ENCODE measurements at places on chromosomes 13 and 19. TPM values are rescaled to one million over a fixed set of nuclear protein-coding genes. Genes with fewer than 3 reads are reported as not detected.

Gene DCT
- total RNA-seq: not detected

Gene NFILZ
- not detected for total RNA-seq

Gene ARHGAP45
- 0.83 TPM for total RNA-seq

Gene BRSK1
- total RNA-seq: 1.9 TPM

Gene LILRA1
- not detected for total RNA-seq

DNA sequence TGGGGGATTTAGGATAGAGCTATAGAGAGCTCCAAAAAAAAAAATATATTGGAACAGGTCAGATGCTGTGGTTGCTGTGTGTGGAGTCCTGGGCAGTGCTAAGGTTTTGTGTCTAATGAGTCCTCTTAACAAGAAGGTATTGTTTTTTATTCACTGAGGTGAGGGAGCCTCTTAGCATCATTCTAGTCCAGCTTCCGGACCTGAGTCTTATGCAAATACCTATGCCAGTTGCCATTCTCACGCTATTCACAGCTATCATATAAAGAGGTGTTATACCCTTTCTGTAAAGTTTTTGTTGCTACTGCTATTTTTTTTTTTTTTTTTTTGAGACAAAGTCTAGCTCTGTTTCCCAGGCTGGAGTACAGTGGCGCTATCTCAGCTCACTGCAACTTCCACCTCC, 1.4 kb downstream of the NLRP2 start:
- DNase-seq: no peak
- H3K27me3 ChIP-seq: no peaks in the 10 kb centered on the region
- no peaks in the 10 kb centered on the region for H3K36me3 ChIP-seq
- no peak overlapping the region for H3K27ac ChIP-seq
- H3K4me1 ChIP-seq: no peaks in the 10 kb centered on the region
- H3K4me3 ChIP-seq: no peak overlapping the region

DNA sequence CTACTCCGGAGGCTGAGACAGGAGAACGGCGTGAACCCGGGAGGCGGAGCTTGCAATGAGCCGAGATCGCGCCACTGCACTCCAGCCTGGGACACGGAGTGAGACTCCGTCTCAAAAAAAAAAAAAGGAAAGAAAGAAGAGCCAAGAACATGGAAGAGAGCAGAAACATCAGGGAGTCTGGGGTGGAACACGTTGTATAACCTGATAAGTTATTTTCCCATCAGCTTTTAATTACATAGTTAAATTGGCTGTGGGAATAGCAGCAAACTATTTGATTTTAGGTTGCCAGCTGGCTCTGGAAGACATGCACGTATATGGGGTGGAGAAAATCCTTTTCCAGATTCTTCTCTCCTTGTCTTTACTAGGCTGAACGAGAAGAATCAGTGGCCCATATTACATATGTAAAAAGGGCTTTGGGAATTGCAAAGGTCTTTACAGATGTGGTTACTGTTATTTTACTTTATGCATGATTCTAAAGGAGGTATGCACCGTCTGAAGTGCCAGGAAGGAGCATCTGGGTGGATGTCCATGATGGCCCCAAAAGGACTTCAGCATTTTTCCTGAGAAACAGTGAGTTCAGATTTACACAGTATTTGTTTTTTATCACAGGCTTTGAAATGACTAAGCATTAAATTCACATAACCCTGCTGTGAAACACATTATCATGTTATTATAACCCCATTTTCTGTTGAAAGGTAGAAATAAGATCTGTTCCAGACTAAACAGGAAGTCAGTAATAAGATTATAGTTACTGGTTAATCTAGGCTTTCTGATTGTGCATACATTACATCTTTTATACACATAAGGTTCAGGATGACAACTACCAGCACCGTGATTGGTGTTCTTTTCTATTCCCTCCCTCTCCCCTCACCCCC, 4.6 kb upstream of the NAA16 start:
- H3K4me1 ChIP-seq: 0 out of 2 replicates have a peak, but pooled peaks cover 4% of the 10 kb centered on the region
- DNase-seq: peak; percentile 34
- H3K4me3 ChIP-seq: no peak overlapping the region
- no peaks in the 10 kb centered on the region for H3K27me3 ChIP-seq
- H3K36me3 ChIP-seq: no peaks in the 10 kb centered on the region

DNA sequence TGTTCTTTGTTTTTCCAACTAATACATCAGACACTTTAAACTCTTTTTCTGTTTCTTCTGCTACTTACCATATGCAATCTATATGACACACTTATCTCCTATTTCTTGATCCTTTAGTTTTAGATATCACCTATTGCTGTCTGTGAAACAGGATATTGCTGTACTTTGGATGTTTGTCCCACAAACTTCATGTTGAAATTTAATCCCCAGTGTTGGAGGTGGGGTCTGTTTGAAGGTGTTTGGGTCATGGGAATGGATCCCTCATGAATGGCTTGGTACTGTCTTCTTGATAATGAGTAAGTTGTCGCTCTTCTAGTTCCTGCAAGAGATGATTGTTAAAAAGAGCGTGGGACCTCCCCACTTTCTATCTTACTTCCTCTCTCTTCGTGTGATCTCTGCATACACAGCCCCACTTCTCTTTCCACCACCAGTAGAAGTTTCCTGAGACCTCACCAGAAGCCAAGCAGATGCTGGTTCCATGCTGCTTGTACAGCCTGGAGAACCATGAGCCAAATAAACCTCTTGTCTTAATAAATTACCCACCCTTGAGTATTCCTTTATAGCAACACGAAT, 244.2 kb downstream of the NHLRC3 start:
- no peaks in the 10 kb centered on the region for H3K36me3 ChIP-seq
- no peak overlapping the region for H3K4me3 ChIP-seq
- H3K27me3 ChIP-seq: no peaks in the 10 kb centered on the region
- H3K4me1 ChIP-seq: no peaks in the 10 kb centered on the region
- no peak for DNase-seq

DNA sequence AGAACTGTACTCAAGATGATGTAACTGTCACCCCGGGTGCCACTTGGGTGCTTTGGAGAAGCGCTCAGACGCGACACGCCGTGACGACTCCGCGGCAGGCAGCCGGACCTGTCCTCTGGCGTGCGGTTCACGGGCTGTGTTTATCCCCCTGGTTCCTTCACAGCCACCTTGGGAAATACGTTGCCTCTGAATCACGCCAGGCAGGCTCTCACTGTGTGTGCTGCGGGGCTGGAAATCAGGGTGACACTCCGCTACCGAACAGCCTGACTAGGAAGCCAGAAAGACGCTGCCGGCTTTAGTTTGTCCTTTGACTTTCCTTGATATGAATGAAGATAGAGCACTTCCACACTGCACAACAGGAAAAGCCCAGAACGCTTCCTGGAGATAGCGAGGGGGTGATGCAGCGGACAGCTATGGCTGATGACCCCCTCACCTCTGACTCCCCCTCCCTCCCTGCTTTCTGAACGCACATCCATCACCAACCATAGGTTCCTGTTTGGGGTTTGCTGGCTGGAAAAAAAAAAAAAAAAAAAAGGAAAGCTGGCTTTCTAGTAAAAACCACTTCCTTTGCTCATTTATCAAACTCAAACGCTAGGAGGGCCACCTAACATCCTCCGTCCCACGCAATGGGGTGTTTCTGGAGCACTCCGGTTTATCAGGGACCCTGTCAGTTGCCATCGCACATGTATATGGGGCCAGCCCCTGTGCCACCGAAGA, 3.7 kb upstream of the GP6 start:
- no peaks in the 10 kb centered on the region for H3K4me1 ChIP-seq
- no peak for DNase-seq
- H3K27me3 ChIP-seq: no peaks in the 10 kb centered on the region
- H3K27ac ChIP-seq: no peak overlapping the region
- H3K36me3 ChIP-seq: peaks cover 13% of the 10 kb centered on the region
- H3K4me3 ChIP-seq: no peak overlapping the region

- peaks cover 5% of the 10 kb centered on the region for H3K36me3 ChIP-seq
- peak overlapping the region; percentile 94 for H3K4me3 ChIP-seq
- DNase-seq: no peak
- peak overlapping the region; percentile 36 for H3K27ac ChIP-seq
- no peaks in the 10 kb centered on the region for H3K27me3 ChIP-seq
Measured at GRCh38 chr19:3184847-3185460, 776 bp upstream of the NCLN start.

DNA sequence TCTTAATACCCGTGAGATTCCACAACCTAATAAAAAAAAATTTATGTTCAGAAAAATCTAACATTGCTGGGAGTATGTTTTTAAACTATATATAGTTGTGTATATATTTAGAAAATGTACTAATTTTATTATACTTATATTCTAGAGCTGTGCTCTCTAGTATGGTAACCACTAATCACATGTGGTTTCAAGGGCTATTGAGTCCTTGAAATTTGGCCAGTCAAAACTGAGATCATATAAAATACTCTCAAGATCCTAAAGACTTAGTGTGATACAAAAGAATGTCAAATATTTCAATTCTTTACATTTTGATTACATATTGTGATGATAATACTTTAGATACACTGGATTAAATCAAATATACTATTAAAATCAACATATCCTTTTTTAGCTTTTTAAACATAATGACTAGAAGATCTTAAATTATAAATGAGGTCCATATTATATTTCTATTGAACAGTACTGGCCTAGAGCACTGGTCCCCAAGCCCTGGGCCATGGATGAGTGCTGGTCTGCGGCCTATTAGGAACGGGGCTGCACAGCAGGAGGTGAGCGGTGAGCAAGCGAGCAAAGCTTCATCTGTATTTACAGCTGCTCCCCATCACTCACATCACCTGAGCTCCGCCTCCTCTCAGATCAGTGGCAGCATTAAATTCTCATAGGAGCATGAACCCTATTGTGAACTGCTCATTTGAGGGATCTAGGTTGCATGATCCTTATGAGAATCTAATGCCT, 176.5 kb upstream of the NBEA start:
- H3K4me1 ChIP-seq: no peaks in the 10 kb centered on the region
- no peak overlapping the region for H3K4me3 ChIP-seq
- no peaks in the 10 kb centered on the region for H3K27me3 ChIP-seq
- H3K27ac ChIP-seq: no peak overlapping the region
- no peak for DNase-seq

GRCh38 chr13:19862481-19863313, 752 bp downstream of the ZMYM5 start:
- peaks cover 2% of the 10 kb centered on the region for H3K36me3 ChIP-seq
- H3K4me3 ChIP-seq: peak overlapping the region; percentile 98

GRCh38 chr13:109973279-109973678, 186.9 kb upstream of the IRS2 start:
- no peak overlapping the region for H3K4me3 ChIP-seq
- H3K27me3 ChIP-seq: no peaks in the 10 kb centered on the region
- no peak overlapping the region for H3K27ac ChIP-seq
- H3K36me3 ChIP-seq: no peaks in the 10 kb centered on the region

DNA sequence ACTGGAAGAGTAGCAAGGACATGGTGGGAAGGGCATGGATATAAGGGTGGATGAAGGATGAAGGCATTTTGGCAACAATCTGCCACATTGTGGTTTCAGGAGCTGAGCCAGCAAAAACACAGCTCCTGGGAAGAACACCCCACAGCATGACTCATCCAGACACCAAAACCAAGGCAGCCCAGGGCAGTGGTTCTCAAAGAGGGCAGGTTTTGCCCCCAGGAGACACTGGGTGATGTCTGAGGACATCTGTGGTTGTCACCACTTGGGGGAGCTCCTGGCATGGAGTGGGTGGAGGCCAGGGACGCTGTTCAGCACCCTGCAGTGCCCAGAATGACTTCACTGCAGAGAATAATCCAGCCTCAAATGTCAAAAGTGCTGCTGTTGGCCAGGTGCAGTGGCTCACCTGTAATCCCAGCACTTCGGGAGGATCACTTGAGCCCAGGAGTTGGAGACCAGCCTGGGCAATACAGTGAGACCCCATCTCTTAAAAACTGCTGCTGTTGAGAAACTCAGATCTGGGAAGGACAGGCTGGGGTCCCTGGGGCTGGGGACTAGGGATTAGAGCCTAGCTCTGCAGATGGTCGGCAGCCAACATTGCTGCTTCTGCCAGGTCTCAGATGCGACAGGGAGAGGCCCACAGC, 16.1 kb downstream of the ZFR2 start:
- no peaks in the 10 kb centered on the region for H3K36me3 ChIP-seq
- no peak overlapping the region for H3K27ac ChIP-seq
- H3K4me3 ChIP-seq: no peak overlapping the region

DNA sequence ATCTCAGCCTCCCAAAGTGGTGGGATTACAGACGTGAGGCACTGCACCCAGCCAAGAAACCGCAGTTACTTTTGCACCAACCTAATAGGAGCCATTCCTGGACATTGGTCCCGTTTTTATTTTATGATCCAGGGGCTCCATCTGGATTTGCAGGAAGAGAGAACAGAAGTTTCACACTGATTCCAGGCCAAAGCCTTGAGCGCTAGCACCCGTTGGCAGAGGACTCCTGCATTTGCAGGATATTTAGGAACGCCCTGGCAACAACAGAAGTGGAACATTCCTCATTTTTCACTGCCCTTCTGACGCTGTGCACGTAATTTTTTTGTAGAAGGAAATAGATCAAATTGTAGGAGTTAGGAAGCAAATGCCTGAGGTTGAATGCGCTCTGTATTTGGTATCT, 11.7 kb upstream of the SULT2A1 start:
- H3K27ac ChIP-seq: no peak overlapping the region
- DNase-seq: no peak
- no peaks in the 10 kb centered on the region for H3K36me3 ChIP-seq
- no peaks in the 10 kb centered on the region for H3K4me1 ChIP-seq

DNA sequence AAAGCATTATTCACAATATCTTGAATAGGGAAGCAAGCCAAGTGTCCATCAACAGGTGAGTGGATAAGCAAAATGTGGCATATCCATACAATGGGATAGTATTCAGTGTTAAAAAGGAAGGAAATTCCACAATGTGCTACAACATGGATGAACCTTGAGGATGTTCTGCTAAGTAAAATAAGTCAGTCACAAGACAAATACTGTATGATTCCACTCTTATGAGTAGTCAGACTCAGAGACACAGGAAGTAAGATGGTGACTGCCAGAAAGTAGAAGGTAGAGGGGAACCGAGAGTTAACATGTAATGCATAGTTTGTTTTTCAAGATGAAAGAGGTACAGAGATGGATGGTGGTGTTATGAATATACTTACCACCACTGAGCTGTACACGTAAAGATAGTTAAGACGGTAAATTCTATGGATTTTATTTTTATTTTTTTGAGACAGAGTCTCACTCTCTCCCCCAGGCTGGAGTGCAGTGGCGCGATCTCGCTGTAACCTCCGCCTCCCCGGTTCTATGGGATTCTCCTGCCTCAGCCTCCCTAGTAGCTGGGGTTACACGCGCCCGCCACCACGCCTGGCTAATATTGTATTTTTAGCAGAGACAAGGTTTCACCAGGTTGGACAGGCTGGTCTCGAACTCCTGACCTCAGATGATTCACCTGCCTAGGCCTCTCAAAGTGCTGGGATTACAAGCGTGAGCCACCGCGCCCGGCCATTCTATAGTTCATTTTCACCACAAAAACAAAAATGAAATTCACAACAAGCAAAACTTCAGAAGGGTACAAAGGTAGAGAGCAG, 1.0 kb upstream of the CHAMP1 start:
- H3K4me1 ChIP-seq: peaks cover 13% of the 10 kb centered on the region
- peak overlapping the region; percentile 57 for H3K27ac ChIP-seq
- no peaks in the 10 kb centered on the region for H3K27me3 ChIP-seq
- H3K36me3 ChIP-seq: no peaks in the 10 kb centered on the region
- H3K4me3 ChIP-seq: peak overlapping the region; percentile 79
- peak; percentile 51 for DNase-seq
